ENCODE measurements at places on chromosomes 1 and 21.
A peak's percentile ranks its signal among the peaks of the same experiment; 100 is the strongest.

GRCh38 chr1:230186003-230186863 is 119.2 kb downstream of the GALNT2 start:
- DNase-seq, result peak; percentile 2

GRCh38 chr1:94202241-94202640 is 35.1 kb downstream of the ARHGAP29 start:
- no peak for DNase-seq

GRCh38 chr1:57782357-57782756 is 358.5 kb upstream of the DAB1 start:
- no peak for DNase-seq

GRCh38 chr1:77234096-77234495 is 14.9 kb upstream of the PIGK start:
- no peak for DNase-seq

DNA sequence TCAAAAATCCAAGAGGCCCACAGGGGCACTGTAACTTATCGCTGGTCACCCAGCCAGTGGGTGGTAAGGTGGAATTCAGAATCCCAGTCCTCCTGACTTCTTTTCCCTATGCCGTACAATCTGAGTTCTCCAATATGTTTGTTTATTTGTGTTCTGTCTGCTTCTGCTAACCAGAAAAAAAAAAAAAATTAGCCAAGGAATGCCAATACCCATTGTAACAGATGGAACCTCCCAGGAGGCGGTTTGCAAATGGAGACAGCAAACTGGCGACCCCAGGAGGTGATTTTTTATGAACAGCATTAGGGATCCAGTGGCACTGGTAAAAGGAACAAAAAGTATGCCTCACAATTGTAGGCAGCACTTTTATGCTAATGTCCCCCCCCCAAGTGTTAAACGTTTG is 189.0 kb upstream of the FGGY start:
- DNase-seq, result no peak

- DNase-seq, result no peak
Observed at GRCh38 chr1:46205791-46206190, 2.7 kb downstream of the LURAP1 start.

DNA sequence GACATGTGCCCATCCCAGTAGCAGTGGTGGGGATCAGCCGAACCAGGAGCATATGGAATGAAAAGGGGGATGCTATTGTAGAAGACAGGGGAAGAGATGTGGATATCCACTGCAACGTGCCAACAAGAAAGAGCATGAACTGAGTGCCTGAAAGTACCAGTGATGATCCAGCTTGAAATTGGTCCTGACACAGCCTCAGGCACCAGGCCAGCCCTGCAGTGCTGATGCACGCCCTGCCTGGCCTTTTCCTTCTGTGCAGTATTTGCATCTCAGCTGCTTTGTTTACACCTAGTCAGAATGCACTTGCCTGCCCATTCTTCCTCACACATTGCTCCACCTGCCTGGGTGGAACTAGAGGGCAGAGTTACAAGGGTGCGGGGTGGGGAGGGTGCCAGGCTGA is 50.3 kb upstream of the ARTN start:
- no peak for DNase-seq

Data from SW 1271 (cell line).